ENCODE measurements at places on chromosomes 11 and 22. TPM values are rescaled to one million over a fixed set of nuclear protein-coding genes. Genes with fewer than 3 reads are reported as not detected.

GRCh38 chr11:9701799-9702198 is 37.9 kb downstream of the SWAP70 start:
- peak; percentile 3 for DNase-seq

DNA sequence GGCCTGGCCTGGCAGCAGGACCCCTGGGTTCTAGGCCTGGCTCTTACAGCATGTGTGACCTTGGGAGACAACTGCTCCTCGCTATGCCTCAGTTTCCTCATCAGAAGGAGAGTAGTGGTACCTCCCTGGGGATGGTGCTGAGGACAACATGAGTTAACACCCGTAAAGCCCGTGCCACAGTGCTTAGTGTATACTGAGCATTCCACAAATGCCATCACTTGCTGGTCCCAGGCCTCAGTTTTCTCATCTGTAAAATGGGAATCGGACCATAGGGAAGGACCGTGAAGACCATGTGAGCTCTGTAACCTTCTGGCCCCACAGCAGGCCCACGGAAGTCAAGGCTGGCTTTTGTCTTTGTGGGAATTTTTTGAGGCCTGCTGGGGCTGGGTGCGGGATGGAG is 52.4 kb downstream of the DHCR7 start:
- no peak for DNase-seq

The ADM2 gene
- 3.4 TPM for total RNA-seq

- DNase-seq = no peak
These were observed 3.1 kb upstream of the BCR start for GRCh38 chr22:23177197-23177596.
